ENCODE measurements at places on chromosomes 3 and 15.

DNA sequence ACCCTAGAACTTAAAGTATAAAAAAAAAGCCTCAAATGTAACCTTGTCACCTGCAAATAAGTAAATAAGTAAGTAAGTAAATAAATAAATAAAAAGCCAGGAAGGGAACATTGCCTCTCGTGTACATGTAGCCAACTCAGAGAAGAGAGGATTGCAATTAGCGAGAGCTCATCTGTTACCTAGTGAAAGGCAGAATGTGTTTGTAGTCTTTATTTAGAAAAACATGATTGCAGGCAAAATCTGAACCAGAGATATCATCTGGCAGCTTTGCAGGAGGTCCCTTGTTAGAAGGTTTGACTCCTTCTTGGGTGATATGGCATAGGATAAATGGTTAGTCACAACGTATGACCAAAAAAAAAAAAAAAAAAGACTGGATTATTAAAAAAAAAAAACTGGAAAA is 71.6 kb upstream of the SYN2 start:
- DNase-seq = no peak

- no peak for DNase-seq
Observed at GRCh38 chr15:46441294-46442062, 806.6 kb downstream of the SQOR start.

GRCh38 chr3:53174346-53175250 is 13.6 kb downstream of the PRKCD start:
- no peak for DNase-seq

- DNase-seq = no peak
Observed at GRCh38 chr3:111848283-111848682, 10.8 kb upstream of the PHLDB2 start.

DNA sequence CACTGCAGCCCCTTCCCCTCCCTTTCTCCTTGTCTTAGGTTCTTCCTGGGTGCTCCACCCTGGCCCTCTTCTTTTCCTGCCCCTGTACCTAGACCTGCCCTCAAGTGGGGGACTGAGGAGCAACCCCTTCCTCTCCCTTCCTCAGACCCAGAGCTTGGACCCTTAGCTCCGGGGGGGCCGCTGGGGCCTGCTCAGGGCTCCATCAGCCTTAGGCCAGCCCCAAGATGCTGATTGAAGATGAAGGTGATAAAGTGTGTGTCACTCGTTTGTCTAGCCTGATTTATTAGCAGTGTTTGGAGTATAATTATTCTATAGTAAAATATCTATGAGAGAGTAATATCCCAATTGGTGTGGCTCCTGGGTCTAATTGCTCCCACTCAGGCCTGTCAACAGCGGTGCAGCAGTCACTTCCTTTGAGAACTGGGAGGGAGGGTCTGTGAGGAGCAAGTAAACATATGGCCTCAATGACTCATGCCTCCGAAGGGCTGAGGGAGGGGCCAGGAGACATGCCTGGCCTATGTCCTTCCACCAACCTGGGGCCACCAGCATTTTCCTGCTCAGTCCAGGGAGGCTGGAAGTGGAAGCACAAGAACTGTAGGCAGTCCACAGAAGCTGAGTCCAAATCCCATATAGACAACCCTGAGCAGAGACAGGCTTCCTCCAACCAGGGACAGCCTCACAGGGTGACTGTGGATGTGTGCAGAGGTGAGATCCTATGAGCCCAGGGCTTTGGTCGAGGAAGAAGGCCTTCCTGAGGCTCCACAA is 123.2 kb downstream of the DNAJB8 start:
- no peak for DNase-seq

DNA sequence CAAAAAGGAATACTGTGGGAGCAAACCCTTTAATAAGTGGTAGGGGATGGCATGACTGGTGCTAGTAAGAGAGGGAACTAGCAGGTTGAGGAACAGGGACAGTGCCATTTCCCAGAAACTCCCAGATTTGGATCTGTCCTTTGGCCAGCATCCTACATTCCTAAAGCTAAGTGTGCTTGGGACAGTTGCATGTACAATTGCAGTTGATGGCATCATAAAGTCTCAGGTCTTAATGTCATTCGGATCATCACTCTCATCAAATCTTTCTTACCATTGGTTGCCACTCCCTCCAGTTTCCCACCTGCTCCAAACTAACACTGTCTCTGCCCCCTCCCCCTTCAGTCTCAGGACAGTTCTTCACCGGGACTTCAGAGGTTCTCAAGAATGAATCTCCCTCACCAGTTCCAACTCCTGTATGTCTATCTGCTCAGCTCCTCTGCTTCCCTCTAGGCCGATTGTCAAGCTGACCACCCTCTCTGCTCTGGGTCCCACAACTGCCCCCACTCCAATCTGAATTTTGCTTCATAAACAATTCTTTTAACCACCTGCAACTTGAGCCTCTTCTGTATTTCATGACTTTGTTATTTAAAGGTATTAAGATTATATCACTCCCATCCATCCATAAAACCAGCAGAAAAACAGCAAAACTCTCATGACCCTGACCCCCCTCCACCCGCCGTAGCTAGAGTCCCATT is 260.8 kb downstream of the CGGBP1 start:
- no peak for DNase-seq

GRCh38 chr15:67433495-67434099 is 87.3 kb upstream of the C15orf61 start:
- DNase-seq = no peak

- no peak for DNase-seq
Observed at GRCh38 chr15:42511007-42511391, 15.6 kb downstream of the SNAP23 start.

GRCh38 chr3:12465836-12466225 is 18.4 kb upstream of the TSEN2 start:
- no peak for DNase-seq

GRCh38 chr3:10187290-10187876 is 22.7 kb downstream of the IRAK2 start:
- DNase-seq = no peak

- DNase-seq = no peak
Observed at GRCh38 chr3:141323936-141324704, 44.2 kb upstream of the ZBTB38 start.

DNA sequence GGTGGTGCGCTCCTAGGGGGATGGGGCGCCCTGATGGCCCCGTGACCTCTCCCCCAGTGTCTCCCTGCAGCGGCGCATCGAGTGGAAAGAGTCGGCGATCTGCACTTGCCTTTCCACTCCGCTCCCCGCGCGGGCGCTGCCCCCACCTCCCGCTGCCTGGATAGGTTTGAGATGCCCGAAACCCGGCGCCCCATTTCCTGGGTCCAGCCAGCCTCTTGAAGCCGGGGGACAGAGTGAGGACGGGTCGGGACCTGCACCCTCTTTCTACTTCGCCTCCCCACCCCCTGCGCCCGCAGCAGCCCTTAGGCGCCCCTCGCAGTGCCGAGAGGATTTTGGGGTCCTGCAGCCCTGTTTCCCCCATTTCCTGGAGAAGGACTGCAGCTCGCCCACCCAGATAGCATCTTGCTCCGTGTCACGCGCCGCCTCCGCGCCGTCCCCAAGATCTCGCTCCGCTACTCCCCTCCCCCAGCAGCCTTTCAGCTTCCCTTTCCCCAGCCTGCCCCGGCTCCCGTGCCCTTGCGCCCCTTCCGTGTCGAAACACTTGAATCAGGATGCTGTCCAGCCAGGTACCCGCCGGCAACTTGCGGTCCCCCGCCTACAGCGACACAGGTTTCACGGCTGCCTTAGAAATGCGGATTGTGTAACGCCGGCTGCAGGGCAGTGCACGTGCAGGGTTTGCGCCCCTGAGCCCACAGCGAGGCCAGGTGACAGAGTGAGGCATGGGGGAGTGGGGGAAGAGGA is 519 bp downstream of the ABHD6 start:
- peak; percentile 23 for DNase-seq

DNA sequence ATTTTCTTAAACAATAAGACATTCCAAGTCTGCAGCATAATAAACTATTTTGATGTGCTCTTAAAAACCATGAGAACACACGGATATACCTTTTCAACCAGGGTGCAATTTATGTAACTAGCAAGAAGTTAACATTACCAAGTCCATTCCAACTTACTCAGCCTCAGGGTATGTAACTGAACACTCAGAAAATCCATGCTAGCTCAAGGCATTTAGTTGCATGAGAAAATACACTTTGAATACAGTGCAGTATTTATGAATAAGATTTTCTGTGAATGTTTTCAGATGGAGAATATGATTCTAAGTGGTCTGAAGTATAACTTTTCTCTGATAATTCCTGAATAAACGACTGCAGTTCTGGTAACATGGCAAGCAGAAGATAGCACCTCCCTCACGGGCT is 124.3 kb downstream of the SNRK start:
- no peak for DNase-seq

DNA sequence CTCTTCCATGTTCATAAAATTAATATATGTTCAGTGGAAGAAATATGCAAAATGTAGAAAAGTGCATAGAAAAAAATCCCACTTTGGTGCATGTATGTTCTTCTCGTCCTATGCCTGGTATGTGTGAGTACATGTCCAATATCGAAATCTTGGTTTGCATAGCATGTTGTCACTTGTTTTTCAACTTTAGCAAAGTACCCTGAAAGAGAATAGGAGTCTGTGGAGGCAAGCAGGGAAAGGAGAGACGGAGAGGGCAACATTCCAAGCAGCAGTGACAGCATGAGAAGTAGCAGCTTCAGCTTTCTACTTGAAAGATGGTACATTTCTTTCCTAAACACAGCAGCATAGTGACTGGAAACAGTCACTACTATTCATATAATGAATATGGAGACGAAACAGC is 56.8 kb upstream of the CACNA2D3 start:
- no peak for DNase-seq

GRCh38 chr3:9837701-9838582 is 5.9 kb downstream of the RPUSD3 start:
- no peak for DNase-seq

- DNase-seq = no peak
Observed at GRCh38 chr3:27487383-27487782, 3.2 kb upstream of the SLC4A7 start.

DNA sequence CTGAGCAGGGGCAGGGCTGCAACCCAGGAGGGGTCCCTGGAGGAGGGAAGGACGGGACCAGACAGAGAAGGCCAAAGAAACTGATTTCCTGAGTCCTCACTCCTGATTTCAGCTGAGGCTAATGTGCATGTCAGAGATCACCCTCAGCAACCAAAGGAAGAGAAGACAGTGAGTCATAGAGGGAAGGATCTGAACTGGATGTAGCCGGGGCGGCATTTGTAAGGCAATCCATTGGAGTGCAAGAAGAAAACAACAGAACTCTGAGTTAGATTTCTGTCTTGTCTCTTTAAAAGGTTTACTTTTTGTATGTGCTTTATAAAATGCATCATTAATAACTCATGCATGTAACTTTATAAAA is 105.3 kb upstream of the AGBL1 start:
- no peak for DNase-seq

- DNase-seq = no peak
Observed at GRCh38 chr15:53323191-53323590, 436.3 kb downstream of the WDR72 start.

DNA sequence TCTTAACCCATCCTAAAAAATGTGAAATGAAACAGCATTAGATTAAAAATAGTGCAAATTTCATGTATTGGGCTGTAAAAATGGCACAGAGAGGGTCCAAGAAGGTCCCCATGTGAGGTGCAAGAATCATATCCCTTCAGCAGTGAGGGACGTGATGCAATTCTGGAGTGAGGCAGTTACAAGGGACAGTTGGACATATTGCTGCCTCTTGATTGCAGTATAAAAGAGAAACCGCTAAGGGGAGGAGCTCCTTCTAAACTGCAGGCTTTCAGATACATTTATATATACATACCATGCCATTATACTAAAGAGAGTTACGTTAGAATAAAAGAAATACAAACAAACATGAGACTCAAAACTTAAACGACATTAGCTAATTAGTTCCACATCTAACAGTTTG is 304.2 kb upstream of the CTNNB1 start:
- DNase-seq = no peak

DNA sequence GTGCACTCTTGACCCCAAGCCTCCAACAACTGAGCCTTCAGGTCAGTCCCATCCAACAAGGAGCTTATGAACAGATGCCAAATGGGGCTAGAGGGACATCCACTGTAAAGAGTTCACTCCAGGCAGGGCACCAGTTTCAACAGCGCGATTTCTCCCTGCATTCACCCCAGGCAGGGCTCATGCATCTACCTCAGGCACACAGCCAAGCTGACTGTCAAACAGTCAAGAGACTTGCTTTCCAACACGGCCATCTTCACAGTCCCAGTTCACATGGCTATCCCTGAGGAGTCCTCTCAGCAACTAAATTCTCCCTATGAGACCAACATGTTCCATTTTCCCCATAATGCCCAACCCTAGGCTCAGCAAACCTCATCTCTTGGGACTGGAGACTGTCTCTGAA is 17.7 kb downstream of the SLC25A20 start:
- no peak for DNase-seq

DNA sequence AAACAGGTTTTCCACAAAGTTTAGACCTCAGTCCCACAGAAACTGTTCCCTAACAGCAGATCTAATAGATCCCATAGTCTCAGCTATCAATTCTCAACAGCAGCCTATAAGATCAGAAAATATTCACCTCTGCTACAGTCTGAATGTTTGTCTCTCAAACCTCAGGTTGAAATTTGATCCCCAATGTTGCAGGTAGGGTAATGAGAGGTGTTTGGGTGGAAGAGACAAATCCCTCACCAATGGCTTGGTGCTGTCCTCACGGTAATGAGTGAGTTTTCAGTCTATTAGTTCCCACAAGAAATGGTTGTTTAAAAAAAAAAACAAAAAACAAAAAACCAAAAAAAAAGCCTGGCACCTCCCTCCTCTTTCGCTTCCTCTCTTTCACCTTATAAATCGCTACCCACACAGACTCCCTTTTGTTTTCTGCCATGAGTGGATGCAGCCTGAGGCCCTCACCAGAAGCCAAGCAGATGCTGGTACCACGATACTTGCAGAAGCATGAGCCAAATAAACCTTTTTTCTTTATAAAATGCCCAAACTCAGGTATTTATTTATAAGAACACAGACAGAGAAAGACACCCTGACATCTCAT is 14.2 kb downstream of the ZNF280D start:
- no peak for DNase-seq

DNA sequence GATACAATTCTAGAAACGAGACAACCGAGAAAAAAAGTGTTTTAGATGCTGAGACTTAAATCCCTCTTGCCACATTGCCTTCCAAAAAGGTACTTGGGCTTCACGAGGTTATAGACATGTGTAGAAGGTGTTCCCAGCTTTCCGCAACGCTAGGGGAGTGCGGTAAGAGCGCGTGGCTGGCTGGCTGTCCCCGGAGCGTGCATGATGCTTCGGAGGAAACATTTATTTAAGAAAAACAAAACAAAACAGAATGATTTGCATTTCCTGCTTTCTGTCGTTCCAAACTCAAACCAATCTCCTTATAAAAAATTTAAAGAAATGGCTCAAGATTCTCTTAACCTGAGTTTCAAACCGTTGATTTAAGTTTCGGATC is 841 bp downstream of the SLC6A20 start:
- DNase-seq = no peak

DNA sequence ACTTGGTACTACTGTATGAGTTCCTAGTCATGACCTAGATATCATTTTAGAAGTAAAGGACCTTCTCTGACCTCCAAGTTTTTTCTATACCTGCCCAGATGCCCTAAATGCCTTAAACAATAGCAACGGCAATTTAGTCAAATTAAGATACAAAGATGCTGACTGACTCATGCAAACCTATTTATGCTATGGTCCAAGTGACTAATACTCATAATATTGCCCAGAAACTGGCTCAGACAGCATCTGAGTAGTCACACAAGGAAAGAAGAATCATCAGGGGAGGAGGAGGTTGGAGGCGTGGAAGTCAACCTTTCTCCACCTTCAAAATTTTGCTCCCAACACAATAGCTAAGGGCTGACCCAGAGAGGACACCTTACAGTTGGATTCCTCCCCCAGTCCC is 6.8 kb downstream of the FYCO1 start:
- no peak for DNase-seq

All from stimulated activated CD4-positive, alpha-beta T cell treated with anti-CD3 and anti-CD28 coated beads, Interleukin-2, amount 100 ng/mL, for 4 hours (primary cell).